ENCODE measurements at places on chromosomes 3 and 15.

DNA sequence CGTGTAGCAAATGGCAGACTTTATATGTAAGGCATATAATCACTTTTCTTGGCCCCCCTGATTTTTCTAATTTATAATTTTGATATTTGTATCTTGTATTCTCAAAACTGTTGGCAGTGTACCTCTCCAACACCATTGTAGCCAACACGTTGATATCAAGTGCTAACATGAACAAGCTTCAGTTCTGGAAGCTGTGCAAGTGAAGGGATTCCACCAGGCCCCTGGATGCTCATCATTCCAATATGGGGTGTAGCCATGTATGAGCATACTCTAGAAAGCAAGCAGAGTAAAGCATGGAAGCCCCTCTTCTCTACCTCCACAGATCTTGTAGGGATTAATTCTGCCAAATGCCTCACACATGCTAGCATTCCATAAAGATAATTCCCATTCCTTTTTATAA lies 211.3 kb downstream of the MYRIP start:
- no peak for DNase-seq

GRCh38 chr3:101803939-101804338 lies 24.9 kb downstream of the NXPE3 start:
- no peak for DNase-seq

DNA sequence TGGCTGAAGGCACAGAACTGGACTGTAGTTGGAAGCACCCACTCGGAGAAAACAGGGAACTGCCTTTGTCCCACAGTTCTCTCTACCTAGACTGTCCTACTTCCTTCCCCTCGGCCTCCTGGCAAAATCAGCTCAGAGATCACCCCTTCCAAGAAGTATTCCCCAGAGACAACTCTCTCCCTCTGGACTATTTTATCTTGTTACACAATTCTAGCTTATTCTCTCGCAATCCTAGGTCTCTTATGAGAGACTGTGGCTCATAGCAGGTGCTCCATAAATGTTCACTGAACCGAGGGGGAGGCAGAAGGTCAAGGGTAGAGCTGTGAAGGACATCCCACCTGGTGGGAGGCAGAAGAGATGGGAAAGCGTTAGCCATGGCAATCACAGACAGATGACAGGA lies 10.6 kb downstream of the HEG1 start:
- DNase-seq, result no peak

- DNase-seq, result no peak
These were observed 81.5 kb upstream of the KCNMB2 start for GRCh38 chr3:178454726-178455125.

DNA sequence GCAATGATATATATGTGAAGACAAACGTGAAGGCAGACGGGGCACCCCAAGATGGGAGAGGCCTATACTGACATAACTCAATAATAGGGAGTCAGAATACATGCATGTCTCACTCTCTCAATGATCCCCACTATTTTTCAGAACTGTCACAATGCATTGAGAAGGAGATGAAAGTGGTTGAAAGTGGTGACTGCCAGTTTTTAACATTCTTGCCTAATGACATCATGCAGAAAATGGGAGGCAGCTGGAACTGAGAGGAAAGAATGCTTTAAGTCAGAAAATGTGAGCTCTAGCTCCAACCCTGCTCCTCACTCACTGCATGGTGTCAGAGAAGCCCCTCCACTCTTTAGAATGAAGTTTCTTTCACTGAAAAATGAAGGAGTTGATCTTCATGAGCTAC lies 55.3 kb upstream of the P2RY1 start:
- no peak for DNase-seq

- no peak for DNase-seq
These were observed 31.5 kb downstream of the MGLL start for GRCh38 chr3:127790882-127791183.

DNA sequence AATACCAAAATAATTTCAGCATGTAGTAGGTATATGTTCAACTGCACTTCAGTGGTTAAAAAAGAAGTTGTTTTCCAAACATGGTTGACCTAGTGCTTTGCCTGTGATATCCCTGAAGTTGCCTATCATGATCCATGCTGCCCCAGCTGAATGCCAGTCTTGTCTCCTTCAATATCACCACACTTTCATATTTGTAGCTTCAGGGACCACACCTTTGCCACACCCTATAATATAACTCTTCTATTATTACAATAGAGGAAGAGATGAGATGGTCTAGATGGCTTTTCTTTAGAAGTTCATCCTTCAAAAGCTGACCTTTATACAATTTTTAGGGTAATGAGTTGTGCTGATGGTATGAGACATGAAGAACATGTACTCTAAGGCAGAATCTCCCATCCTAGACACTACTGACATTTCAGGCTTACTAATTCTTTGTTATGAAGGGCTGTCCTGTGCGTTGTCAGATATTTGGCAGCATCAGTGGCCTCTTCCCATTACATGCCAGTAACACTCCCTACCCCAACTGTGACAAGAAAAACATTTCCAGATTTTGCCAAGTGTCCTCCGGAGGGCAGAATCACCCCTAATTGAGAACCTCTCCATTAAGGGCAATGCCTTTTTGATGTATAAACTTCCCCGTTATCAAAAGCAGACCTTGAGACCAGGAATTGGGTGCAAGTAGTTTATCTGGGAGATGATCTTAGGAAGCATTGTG lies 76.2 kb upstream of the PLCL2 start:
- DNase-seq, result no peak

GRCh38 chr3:100110162-100110561 lies 4.1 kb downstream of the FILIP1L start:
- no peak for DNase-seq

- no peak for DNase-seq
These were observed 39.4 kb downstream of the FBXL22 start for GRCh38 chr15:63636518-63637061.

GRCh38 chr3:58540176-58540858 lies 3.3 kb upstream of the ACOX2 start:
- DNase-seq, result no peak

DNA sequence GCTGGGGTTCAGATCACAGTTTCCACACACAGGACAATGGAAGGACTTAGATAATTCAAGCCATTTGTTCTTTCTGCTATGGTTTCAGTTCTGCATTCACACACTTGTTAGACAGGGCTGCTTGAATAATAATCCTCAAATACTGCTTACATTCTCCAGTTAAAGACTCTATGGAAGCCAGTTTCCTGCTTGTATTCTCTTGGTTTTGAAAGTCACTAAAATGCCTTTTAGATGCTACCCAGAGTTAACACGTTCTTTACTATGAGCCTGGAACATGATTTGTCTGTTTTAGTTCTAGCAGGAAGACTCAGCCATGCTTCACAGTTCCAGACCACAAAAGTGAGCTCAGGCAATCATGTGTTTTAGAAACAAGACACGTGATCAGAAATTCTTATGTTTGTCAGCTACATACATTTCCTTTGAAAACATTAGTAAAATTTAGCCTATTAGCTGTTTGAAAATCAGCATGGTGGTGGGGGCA lies 152.4 kb downstream of the LEKR1 start:
- DNase-seq, result no peak

DNA sequence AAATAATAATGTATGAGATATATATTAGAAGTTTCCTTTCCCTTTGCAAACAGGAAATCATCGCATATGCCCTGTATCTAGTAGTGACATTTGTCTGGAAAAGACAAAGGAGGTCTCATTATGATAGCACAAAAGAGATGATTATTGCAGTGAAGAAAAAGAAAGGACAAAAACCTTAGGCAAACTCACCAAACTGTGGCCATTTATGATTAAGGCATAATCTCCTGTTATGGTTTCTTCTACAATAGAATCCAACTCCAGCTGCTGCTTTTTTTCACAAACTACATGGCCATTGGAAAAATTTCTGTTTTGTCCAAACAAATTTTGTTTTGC lies 218.2 kb downstream of the ATP8B4 start:
- DNase-seq, result no peak

DNA sequence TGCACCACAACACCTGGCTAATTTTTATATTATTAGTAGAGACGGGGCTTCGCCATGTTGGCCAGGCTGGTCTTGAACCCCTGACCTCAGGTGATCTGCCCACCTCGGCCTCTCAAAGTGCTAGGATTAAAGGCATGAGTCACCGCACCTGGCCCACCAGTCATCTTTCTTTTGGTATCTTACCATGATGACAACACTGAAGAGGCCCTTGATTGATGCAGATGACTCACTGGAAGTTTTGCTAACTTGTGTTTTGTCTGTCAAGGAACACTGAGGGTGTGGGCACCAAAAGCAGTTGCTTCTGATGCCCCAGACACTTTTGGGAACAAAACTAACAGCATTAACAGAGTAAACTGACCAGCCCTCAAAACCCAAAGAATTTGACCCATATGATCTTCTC lies 88.3 kb downstream of the MYO5A start:
- DNase-seq, result no peak

DNA sequence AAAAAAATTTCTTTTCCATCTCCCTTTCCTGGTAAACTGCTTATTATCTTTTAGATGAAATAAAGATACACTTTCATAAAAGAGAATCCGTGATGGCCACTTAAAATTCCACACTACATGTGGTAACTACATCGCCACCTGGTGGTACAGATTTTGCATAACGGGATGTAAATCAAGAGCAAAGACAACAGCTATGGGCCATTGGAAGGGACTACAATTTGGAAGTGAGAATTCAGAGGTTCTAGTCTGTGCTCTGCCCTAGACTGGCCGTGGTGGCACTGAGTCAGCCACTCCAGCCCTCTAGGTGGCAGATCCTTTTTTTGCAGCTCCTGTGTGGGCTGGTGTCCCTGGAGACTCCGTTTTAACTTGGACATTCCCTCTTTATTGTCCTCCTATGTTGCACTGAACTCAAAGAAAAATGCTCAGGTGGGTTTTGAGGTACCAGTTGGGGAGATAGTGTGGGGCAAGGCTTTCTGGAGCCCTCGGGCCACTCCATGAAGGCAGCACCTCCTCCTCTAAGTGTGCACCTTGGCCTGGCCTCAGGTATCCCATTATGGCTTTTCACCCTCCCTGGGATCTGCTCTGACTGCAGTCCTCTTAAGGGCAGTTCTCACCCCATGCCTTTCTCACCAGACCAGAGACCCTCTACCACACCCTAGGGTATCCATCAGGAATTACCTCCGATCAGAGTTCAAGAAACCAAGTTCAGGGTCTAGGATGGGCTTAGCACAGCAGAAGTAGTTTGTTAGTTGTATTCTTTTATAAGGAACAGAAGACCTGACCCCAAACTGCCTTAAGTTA lies 54.9 kb downstream of the SPSB4 start:
- peak; percentile 81 for DNase-seq

- no peak for DNase-seq
These were observed 22.3 kb upstream of the EPB42 start for GRCh38 chr15:43243020-43243645.

GRCh38 chr3:99586701-99587100 lies 51.7 kb upstream of the COL8A1 start:
- no peak for DNase-seq

- DNase-seq, result no peak
These were observed 28.3 kb downstream of the CYP19A1 start for GRCh38 chr15:51310064-51310463.

- no peak for DNase-seq
These were observed 15.4 kb downstream of the ZNF148 start for GRCh38 chr3:125359700-125360099.

GRCh38 chr3:101962055-101962454 lies 112.7 kb downstream of the NFKBIZ start:
- no peak for DNase-seq

GRCh38 chr15:81239190-81239589 lies 42.5 kb downstream of the IL16 start:
- no peak for DNase-seq

GRCh38 chr15:95669146-95669922 lies 661.2 kb upstream of the NR2F2 start:
- no peak for DNase-seq

GRCh38 chr15:73956743-73957135 lies 30.5 kb downstream of the LOXL1 start:
- no peak for DNase-seq

GRCh38 chr15:46278062-46278461 lies 643.2 kb downstream of the SQOR start:
- DNase-seq, result peak; percentile 14

DNA sequence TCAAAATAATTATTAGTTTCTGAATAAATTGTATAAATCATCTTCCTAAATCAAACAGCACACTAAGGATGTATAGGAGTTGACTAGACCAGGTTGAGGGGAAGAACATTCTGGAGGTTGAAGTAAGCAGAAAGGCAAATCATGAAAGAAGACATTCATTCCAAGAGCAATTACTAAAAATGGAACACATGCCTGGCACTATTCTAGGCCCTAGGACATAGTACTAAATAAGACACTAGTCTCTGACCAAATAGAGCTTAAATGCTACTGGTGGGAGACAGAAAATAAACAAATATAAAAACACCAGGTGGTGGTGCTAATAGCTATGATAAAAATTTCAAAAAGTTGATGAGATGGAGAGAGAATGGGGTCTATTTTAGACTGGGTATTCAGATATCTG lies 190.1 kb downstream of the TBC1D5 start:
- DNase-seq, result no peak

GRCh38 chr3:155352900-155353490 lies 59.5 kb upstream of the STRIT1 start:
- DNase-seq, result peak; percentile 33

GRCh38 chr3:147424581-147425387 lies 15.6 kb downstream of the ZIC1 start:
- DNase-seq, result no peak

- no peak for DNase-seq
These were observed 17.3 kb downstream of the SPATA12 start for GRCh38 chr3:57077630-57078343.

GRCh38 chr3:114645392-114645791 lies 351.6 kb downstream of the TIGIT start:
- no peak for DNase-seq

DNA sequence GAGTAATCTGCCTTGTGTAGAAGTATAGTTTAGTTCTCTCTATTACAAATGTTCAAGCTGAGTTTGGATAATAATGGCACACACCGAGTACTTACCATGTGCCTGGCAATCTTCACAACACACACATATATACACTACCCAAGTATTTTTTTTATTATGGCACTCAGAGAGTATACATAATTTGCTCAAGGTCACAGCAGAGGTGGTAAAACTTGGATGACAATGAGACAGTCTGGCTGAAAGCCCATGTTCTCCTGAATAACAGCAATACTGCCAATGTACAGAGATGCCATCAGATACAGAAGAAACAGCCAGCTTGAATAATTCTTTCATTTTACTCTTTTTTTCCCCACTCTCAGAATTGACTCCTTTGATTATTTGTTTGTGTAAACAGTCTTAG lies 460.0 kb downstream of the CNTN6 start:
- DNase-seq, result no peak

DNA sequence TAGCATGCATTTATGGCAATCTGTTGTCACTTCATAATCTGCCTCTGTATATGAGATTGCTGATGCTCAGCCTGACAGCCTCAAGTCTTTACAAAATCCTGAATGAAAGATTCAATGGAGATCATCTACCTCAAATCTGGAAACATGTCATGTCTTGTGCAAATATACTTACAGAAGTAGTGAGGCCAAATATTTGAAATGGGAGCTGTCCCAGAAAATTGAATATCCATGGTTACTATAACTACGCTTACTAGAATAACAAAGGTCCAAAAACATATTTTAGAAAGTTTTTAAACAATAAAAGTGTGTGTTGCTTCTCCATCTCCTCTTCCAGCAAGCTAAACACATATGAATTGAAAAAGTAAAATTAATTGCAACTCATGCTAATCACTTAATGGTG lies 133.2 kb upstream of the DPH6 start:
- no peak for DNase-seq

GRCh38 chr15:65906396-65906795 lies 37.1 kb downstream of the RAB11A start:
- DNase-seq, result no peak
